ENCODE measurements at places on chromosomes 12 and 14.
A peak's percentile ranks its signal among the peaks of the same experiment; 100 is the strongest.

DNA sequence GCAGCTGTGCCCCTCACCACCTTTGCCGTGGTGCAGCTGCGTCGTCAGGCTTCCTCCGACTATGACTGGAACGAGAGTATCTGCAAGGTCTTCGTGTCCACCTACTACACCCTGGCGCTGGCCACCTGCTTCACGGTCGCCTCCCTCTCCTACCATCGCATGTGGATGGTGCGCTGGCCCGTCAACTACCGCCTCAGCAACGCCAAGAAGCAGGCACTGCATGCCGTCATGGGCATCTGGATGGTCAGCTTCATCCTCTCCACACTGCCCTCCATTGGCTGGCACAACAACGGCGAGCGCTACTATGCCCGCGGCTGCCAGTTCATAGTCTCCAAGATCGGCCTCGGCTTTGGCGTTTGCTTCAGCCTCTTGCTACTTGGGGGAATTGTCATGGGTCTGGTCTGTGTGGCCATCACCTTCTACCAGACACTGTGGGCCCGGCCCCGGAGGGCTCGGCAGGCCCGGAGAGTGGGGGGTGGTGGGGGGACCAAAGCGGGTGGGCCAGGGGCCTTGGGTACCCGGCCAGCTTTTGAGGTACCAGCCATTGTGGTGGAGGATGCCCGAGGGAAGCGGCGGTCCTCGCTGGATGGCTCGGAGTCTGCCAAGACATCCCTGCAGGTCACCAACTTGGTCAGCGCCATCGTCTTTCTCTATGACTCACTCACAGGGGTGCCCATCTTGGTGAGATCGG is 2.6 kb downstream of the GPR162 start:
- DNase-seq: no peak

GRCh38 chr12:78916845-78917480 is 52.4 kb downstream of the SYT1 start:
- no peak for DNase-seq

- no peak for DNase-seq
Observed at GRCh38 chr12:115201966-115202365, 518.0 kb upstream of the TBX3 start.

GRCh38 chr12:68001486-68002466 is 12.5 kb downstream of the IFNG-AS1 start:
- DNase-seq: peak; percentile 43

GRCh38 chr12:26374934-26375680 is 179.7 kb downstream of the SSPN start:
- DNase-seq: no peak

- DNase-seq: peak; percentile 39
Observed at GRCh38 chr14:99819514-99819913, 26.3 kb downstream of the EML1 start.

GRCh38 chr12:79983492-79983891 is 48.6 kb upstream of the PPP1R12A start:
- no peak for DNase-seq

DNA sequence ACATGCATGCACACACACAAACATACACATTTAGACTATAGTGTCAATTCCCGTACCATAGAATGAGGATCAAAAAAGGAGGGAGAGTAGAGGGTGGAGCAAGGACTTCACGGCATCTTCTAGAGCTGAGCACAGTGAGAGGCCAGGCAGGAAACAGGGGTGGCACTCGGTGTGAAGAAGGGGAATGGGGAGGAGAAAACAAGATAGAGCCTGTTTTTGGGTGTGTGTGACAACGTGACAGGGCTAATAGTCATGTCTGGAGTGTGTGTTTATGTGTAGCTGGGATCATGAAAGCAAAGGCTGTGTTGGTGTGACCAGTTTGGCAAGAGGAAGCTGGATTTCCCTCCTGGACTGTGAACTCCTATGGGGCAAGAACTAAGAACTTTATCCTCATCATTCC is 9.9 kb upstream of the ACVR1B start:
- DNase-seq: no peak

All from activated CD4-positive, alpha-beta T cell treated with anti-CD3 and anti-CD28 coated beads, Interleukin-10, Interleukin-2, amounts not matched to agents 100 ng/mL and 50 ng/mL, durations not matched to agents 16 hours and 8 hours (primary cell).